Regular cardiac myocyte (primary cell): ENCODE measurements at places on chromosomes 12 and 14. TPM values are rescaled to one million over a fixed set of nuclear protein-coding genes. Genes with fewer than 3 reads are reported as not detected.

DPF3 gene
- total RNA-seq = 6.1 and 6.2 TPM in 2 replicates

LRRK2 gene
- total RNA-seq = 1.7 and 5.9 TPM in 2 replicates

TIGAR gene
- 12.4 and 18.6 TPM in 2 replicates for total RNA-seq

GPR132 gene
- not detected in 2 replicates for total RNA-seq

CLECL1 gene
- total RNA-seq = not detected in 2 replicates

LBHD2 gene
- total RNA-seq = not detected in 2 replicates

CAPZA3 gene
- total RNA-seq = not detected in 2 replicates

GPR135 gene
- 1.7 and 3.1 TPM in 2 replicates for total RNA-seq

SPIC gene
- not detected in 2 replicates for total RNA-seq

PMCH gene
- 0.19 TPM in 1 of 2 replicates, not detected in the other for total RNA-seq
